SIG-M5 (cell line): ENCODE measurements at places on chromosomes 4 and X.

DNA sequence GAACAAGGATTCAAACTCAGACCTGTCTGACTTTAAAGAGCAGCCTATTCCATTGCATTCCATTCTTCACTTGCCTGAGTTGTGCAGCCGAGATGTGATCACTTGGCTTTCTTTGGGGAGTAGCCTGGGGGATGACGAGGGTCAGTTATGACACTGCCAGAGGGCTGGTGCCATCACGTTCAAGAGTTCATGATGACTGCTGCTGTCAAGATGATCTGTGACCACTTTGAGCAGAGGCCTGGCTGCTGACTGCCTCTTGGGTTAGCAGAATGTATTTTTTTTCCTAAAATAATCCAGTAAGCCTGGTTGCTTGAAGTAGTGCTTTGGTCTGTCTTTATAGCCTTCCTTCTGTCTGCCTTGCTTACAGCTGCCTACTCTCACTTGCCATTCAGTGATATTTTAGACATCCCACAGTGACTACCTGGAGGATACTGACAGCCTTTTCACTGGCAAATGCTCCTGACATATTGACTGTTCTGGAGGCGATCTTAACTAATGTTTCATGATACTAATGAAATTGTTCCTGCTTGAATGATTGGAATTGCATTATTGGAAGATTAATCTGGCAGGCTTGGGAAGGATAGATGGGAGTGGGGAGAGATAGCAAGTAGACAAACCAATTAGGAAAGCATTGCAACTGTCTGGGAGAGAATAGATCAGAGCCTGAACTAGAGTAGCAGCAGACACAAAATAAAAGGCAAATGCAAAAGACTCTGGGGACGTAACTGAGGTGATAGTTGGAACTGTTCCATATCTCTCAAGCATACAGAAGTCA is 221.6 kb upstream of the LCORL start:
- DNase-seq: no peak

DNA sequence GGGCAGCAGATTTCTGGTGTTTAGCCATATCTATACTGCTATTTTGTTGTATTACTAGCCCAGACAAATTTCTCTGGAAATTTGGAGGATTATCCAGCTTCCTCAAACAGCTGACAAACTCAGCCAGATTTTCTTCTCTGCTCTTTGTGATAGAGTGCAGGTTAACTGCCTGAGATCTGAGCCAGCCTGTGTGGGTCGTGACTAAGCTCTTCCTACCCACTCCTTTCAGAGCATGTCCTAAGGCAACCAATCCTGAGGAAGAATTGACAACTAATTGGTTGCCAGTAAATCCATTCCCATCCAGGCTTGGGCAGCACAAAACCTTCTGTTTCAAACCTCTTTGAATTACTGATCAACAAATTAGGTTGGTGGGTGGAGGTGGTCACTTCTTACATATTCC is 2.5 kb upstream of the GABRA2 start:
- DNase-seq: no peak

DNA sequence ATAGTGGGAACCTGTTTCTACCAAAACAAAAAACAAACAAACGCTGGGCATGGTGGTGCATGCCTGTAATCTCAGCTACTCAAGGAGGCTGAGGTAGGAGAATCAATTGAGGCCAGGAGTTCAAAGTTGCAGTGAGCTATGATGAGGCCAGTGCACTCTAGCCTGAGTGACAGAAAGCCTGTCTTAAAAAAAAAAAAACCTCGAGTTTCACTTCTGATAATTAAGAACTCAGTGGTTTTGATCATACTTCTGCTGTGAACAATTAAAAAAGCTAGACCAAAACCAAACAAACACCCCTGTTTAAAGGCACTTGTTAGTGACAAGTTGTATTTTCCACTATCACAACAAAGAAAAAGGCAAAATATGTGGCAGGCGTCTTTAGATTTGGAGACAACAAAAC is 15.0 kb upstream of the UBE2D3 start:
- no peak for DNase-seq

DNA sequence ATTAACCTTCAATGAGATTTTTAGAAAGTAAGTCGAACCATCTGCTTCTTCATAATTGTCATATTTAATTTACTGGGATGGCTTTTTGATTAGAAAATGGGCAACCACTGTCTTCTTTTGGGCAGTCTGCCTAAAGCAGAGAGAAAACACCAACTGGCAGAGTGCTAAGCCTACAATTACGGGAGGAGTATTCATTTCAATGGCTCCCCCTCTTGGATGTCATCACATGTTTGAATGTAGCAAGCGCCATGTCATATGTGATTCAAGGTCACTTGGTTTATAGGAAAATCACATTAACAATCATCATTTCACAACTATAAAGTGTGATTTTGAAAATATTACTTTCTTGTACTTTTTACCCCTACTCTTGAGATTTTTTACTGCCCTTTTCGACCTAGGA is 261.9 kb downstream of the FRMPD4 start:
- DNase-seq: no peak

DNA sequence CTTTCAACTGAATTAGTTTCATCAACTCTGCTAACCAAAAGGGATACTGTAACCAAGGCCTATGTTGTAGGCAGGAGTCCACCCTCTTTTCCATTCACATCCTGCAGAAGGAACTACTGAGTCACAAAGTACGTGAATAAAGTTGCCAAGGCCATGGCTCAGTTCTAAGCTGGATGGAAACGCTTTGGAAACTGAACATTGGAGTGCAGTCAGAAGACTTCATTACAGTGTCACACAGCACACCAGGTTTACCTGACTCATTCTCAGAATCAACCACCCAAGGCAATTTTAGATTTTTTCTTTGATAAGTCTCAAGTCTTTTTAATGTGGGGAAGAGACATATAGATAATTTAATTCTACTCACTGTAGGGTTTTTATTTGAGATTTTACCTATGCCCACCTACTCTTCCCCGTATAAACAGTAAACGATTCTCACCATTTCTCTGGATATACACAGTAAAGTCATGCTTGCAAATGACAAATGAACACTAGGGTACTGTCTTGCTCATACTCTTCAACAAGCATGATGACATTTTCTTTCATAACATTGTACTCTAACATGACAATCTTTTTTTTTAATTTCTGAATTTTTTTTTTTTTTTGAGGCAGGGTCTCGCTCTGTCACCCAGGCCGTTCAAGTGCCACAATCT is 58.9 kb upstream of the RBM47 start:
- no peak for DNase-seq

DNA sequence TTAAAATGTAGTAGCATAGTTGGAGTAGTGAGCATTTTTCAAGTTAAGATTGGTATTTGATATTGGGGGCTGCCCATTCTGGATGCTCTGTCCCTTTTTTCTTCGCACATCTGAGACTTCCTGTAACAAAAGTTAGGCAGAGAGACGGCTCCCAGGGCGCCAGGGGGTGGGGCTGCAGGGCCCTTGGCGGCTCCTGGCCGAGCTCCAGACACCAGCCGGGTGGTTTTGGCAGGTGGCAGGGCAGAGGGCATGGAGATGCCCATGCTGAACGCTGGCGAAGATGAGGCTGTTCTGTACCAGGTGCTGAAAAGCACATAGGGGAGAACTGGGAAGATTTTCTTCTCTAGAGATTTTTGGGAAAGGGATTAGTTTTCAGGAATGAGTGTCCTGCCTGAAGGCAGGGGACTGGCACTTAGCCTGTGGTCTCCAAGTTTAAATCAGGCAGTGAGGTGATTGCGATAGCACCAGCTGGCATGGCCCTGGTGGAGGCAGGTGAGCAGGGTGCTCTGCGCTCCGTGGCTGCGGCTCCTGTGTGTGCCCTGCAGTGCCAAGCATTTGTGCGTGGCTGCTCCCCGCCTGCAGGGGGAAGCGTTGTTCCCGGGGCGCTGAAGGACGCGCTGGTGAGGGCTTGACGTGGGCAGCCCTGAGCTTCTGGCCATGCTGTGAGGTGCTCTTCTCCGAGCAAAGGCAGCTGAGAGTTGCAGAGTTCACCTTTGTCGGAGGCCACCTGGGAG is 23.6 kb upstream of the HGFAC start:
- DNase-seq: no peak

GRCh38 chrX:74338852-74339251 is 34.9 kb downstream of the ZCCHC13 start:
- DNase-seq: no peak

- no peak for DNase-seq
Observed at GRCh38 chrX:75781611-75782010, 3.4 kb downstream of the MAGEE2 start.

DNA sequence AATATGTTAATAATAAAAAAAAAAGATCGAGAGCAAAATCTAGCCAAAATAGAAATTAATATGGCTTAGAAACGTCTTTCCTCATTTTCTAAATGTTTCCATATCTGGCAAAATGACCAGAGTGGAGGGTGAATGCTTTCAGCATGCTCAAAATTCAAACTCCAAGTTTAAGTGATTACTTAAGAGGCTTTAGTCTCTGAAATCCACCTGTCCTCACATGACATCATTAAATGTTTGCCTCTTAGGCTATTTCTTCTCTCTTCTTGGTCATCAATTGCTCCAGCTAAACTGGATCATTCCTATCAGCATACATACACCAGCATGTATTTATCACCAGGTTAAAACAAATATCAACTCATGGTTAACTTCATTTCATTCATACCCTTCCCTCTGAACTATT is 54.5 kb upstream of the ATXN3L start:
- DNase-seq: no peak

DNA sequence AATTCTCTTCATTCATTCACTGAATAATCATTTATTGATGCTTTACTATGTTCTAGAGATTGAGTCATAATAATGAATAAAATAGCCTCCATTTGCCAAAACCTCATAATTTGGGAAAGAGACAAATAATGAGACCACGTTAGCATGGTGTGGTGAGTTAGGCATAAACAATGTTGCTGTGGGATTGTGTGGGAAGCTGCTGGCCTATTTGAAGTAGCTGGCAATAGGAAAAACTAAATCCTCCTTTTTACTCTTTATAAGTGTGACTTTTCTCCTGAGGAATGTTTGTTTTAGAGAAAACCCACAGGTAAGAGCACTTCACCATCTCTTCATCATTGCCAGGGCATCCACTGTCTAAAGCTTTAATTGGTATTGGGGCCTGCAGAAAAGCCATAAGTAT is 95.3 kb downstream of the AREG start:
- no peak for DNase-seq

GRCh38 chrX:47247206-47247998 is 14.6 kb downstream of the USP11 start:
- DNase-seq: no peak

DNA sequence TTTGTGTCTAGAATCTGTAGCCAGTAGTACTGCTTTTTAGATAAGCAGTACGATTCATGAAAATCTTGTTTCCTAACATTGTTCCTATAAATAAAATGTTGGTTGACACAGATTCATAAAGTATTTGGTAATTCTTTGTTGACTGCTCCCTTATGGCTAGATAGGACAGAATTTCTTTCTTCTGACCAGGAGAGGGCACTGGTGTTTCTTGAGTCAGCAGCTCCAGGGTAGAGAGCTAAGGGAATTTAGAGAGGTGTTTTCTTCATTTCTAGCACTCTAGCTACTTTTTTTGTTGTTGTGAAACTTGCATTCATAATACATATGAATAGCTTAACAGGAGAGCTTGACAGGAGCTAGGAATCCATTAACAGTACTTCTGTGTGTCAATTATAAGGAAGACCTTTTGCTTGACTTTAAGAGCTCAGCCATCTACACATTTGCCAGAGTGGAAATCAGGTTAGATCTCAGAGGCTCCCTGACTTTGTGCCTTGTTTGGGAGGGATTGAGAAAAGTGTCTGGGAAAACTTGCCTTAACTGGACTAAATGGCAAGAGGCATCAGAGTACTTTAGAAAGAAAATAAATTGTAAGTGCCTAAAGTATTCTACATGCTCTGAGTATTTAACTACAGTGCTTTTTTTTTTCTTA is 756.1 kb downstream of the SH3BGRL start:
- no peak for DNase-seq

DNA sequence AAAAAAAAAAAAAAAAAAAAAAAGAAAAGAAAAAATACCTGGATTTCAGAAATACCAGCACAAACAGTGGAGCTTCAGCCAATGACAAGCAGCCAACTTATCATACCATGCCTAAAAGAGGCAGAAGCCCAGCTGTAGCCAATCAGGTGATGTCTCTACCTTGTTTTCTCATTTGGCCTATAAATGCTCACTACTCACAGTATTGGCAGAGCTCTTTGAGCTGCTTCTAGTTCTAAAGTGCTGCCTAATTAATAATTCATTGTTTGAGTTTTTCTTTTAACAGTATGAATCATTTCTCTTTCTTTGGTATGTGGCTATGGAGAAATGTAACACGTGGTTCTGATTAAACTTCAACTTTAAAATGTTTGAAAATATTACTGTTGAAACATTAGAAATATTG is 188.8 kb upstream of the TECRL start:
- DNase-seq: no peak

DNA sequence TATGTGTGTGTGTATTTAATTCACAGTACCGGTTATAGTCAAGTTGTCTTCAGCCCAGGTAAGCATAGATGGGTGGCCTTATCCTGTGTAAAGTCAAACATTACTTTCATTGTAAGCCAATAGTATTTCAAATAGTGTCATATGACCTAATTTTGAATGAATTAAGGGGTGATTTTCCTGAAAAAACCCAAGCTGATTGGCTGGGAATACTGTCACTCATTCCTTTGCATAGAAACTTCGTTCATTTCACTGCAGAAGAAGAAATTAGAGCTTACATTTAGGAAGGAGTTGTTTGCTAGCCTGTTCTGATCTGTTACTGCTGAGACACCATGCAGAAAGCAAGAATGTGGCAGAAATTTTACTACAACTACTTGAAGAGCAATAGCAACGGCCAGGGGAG is 45.4 kb downstream of the SMARCAD1 start:
- DNase-seq: no peak

DNA sequence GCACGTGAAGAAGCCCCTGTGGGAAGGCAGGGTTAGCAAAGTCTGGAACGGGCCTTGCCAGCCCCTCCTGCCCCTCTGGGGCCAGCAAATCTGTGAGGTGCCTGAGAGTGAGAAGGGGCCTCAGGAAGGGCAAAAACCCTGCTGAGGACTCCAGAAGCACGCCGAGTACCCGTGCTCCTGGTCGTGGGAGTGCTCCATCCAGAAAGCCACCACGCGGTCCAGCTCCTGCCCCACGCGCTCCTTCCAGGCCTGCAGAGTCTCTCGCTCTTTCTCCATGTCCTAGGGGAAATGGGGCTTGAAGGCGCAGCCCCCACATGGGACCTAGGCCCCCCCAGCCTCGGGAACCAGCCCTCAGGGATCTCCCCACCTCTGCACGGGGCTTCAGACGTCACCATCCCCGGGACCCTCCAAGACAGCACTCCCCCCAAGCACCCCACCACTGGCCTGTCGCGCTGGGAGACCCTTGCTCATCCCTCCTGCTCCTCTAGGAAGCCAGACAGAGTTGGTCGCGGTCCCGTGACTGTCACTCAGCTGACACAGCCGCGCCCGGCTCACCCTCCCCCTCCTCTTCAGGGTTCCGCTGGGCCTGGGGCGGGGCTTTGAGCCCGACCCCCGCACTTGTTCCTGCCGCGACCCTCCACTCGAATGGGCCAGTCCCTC is at the start of gene RENBP:
Gene RENBP (minus strand): TSS at position 504 of the 660 bp plus-strand sequence. CDS start 33 bp downstream, at position 471.
- DNase-seq: no peak

GRCh38 chrX:132738951-132739350 is 219.5 kb downstream of the HS6ST2 start:
- no peak for DNase-seq

- DNase-seq: no peak
Observed at GRCh38 chr4:4888695-4889094, 29.2 kb downstream of the MSX1 start.

- DNase-seq: no peak
Observed at GRCh38 chr4:113316879-113317278, 267.4 kb downstream of the ANK2 start.
